ENCODE measurements at places on chromosomes 6 and 20.
A peak's percentile ranks its signal among the peaks of the same experiment; 100 is the strongest.

- peak; percentile 37 for DNase-seq
These were observed 16.6 kb upstream of the TXLNB start for GRCh38 chr6:139308286-139308916.

- DNase-seq = peak; percentile 75
These were observed 16.4 kb downstream of the TRIM27 start for GRCh38 chr6:28907394-28907793.

GRCh38 chr6:126302191-126302590, 37.7 kb upstream of the CENPW start:
- DNase-seq = peak; percentile 10

GRCh38 chr20:10513061-10513460, 78.0 kb downstream of the SLX4IP start:
- DNase-seq = no peak

GRCh38 chr20:24685736-24686135, 216.3 kb downstream of the SYNDIG1 start:
- no peak for DNase-seq

DNA sequence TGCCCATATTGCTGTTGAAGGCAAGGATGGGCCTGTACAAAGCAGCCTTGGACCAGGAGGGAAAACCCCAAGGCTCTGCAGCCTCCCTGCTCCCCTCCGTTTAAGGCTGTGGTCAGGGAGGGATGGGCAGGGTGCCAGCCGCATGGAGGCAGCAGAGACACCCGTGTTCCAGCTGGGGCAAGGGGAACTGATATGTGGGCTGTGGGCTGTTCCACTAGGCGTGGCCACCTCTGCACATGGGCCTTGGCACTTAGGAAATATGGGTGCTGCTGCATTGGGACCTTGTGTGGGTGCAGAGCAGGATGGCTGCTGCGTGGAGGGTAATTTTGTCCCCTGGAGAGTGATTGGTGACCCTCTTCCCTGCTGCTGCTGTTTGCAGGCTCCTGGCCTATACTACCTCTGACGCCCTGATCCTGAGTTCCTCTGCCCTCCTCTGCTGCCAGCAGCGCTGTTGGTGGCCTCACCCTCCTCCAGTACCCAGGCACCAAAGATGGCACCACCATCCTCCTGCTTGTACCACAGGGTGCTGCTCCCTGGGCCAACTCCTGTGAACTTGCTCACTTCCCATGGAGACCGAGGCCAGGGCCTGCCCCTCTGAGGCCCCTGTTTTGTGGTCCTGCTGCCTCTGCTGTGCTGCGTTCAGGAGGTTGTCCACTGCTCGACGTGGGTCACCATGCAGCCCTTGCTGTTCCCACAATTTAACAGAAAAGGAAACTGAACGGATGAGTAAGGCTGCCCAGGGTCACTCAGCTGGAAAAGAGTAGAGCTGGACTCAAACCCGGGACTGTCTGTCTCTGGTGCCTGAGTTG, 35.3 kb downstream of the PANK2 start:
- DNase-seq = no peak

DNA sequence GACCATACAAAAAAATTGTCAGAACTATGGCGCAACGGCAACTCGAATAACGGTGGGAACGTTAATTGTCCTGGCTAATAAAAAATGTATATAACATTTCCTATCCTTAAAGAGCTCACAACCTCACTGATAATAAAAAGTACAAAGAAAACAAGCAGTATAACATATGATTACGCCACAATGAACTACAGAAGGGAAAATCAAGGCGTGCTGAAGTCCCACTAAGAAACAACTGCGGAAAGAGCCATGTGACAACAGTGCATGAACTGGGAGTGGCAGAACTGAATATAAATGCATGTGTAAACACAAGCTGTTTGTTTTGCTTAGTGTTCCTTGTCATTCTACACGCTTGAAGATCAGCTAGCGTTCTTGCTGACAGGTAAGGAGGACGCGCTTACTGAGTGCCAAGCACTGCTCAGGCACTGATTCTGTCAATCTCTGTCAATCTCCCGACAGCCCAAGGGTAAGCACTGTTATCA, 466 bp upstream of the PSMB1 start:
- peak; percentile 68 for DNase-seq

DNA sequence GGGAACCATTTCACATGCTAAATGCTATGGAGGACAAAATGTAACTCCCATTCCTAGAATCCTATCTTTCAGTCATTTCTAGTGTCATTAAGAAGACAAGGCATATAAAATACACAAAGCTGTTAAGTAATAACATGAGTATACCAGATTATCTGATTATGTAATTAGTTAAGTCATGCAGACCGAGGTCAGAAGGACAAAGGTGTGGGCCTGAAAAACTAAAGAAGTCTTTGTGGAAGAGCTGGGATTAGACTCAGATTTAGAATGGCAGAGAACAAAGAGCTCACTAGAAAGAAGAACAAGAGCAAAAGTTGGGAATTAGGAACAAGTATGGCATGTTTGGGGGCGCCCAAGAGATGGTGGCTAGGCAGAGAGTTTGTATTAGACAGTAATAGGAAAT, 37.0 kb downstream of the EFHC1 start:
- DNase-seq = no peak

GRCh38 chr6:422433-423054, 31.0 kb downstream of the IRF4 start:
- peak; percentile 99 for DNase-seq

DNA sequence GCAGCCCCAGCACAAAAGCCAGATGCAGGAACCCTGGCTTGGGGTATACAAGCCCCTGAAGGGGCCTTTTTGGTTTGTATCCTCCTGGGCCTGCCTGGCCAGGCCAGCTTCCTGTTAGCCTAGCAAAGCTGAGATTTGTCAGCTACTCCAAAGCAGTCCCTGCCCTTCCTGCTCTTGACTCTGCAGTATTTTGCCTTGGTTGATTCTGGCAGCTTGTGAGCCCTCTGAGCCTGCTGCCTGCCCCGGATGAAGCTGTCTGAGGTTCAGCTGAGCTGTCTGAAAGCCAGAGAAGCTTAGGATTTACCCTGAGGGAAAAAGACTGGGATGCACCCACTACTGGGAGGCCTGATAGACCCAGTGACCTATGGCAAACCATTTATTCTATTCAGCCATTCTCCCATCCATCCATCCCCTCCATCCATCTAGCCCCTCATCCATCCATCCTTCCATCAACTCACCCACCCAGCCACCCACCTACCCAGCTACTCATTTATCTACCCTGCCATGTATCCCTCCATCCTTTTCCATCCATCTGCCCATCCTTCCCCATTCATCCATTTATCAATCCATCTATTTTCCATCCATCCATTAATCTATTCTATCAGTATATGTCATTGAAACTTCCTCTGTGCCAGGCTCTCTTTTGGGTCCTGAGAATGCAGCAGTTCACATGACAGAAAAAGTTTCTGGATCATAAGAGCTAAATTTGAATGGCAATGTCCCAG, 307.5 kb downstream of the DHX35 start:
- no peak for DNase-seq

DNA sequence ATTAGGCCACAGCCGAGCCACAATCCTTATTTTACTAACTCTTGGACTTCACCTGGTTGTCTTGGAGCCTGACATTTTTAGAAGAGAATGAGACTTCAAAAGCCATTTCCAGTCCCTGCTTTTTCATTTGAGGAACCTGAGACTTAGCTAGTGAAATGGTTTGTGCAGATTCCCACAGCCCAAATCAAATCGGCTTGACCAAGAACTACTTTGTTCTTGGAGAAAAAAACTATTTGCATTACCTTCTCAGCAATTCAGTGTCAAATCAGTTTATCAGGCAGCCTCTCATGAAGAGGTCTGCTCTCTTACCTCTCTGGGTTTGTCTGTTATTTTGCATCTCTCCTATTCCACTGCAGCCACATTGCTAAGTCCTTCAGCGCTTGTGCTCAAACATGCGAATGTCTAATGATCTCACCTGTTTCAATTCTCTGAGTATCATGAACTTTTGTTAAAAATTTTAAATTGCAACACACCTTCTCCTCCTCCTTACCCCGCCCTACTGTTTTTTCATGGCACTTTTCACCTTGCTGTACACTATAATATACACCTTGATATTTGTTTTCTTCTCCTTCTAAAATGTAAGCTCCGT, 573 bp upstream of the IFNGR1 start:
- no peak for DNase-seq

- peak; percentile 83 for DNase-seq
These were observed 18.5 kb downstream of the FRMD1 start for GRCh38 chr6:168060521-168060931.

- no peak for DNase-seq
These were observed 69.4 kb downstream of the CDH4 start for GRCh38 chr20:61321481-61321880.

- DNase-seq = no peak
These were observed 98.2 kb downstream of the CAP2 start for GRCh38 chr6:17491416-17492142.

GRCh38 chr6:147164761-147165160, 39.5 kb upstream of the STXBP5 start:
- DNase-seq = no peak

GRCh38 chr6:40192516-40192915, 258.3 kb upstream of the MOCS1 start:
- no peak for DNase-seq

GRCh38 chr6:54014440-54014839, 96.8 kb upstream of the MLIP start:
- DNase-seq = no peak

- no peak for DNase-seq
These were observed 199.9 kb downstream of the CDH4 start for GRCh38 chr20:61451953-61452352.

- DNase-seq = no peak
These were observed 335.6 kb downstream of the PRL start for GRCh38 chr6:21961226-21961625.

- DNase-seq = no peak
These were observed 363.8 kb downstream of the RNGTT start for GRCh38 chr6:88599571-88599970.

- DNase-seq = no peak
These were observed 12.7 kb downstream of the STXBP5 start for GRCh38 chr6:147216915-147217314.

DNA sequence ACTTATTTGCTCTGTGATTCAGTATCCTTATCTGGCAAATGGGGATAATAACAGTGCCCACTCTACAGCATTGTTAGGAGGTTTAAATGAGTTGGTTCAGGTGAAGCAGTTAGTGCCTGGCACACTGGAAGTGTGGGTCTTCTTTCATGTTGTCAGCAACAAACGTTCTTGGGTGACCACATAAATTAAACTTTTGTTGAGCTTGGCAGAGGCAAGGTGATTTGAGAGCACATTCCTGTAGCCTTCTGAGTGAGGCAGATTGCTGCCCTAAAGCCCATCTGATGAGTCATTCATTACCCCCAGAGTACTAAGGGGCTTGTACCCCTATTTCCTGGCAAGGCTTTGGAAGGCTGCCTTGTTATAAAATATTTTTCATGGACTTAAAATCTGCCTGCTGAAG, 25.8 kb downstream of the SEC23B start:
- DNase-seq = no peak

GRCh38 chr6:42010185-42010891, 40.0 kb upstream of the TAF8 start:
- DNase-seq = no peak
